ENCODE measurements at places on chromosomes 6 and 20. TPM values are rescaled to one million over a fixed set of nuclear protein-coding genes. Genes with fewer than 3 reads are reported as not detected.

DNA sequence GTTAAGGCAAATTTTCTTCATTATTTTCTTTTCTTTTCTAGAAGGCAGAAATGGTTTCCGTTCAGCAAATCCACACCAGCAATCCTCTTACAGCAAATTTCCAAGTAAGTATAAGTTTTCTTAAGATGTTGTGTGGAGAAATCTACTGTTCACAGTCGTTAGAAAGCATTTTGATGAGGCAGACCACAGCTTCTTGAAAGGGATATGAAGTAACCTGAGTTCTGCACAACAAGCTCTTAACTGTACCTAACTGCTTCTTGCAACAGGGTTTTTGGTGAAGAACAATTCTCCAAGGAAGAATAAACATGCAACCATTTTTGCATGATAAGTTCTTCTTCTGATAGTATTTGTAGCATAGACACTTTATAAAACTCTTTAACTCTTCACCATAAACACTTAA lies 45.3 kb upstream of the STXBP5 start:
- no peak for DNase-seq

DNA sequence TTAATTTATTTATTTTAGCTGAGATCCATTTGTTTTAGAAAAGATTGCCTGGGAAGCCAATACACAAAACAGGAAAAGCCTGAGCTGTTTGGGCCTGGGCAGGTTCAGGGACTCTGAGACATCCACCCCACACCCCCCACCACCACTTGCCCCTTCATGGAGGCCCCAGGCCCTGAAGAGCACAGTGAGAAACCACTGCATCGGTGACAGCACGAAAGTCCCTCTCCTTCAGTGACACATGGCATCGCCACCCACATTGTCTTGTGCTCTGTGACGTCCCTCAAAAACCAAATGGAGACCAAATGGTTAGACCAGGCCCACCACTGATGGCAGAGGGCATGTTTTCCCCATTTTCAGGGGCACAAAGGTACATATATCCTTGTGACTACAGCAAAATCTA lies 106.4 kb downstream of the SYNDIG1 start:
- DNase-seq, result no peak

DNA sequence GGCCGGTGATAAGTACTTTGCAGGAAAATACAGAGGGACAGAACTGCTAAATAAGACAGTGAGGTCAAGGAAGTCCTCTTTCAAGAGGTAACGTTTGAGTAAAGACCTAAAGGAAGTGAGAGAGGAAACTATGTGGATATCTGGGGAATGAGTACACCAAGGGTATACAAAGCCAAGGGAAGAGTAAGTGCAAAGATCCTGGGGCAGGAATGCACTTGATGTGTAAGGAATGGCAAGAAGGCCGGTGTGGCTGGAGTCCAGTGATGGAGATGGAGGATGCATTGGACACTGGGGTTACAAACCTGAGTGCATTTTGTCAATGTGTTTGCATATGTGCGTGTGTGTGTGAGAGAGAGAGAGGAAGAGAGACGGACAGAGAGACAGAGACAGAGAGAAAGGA lies 32.1 kb upstream of the TGM2 start:
- no peak for DNase-seq

DNA sequence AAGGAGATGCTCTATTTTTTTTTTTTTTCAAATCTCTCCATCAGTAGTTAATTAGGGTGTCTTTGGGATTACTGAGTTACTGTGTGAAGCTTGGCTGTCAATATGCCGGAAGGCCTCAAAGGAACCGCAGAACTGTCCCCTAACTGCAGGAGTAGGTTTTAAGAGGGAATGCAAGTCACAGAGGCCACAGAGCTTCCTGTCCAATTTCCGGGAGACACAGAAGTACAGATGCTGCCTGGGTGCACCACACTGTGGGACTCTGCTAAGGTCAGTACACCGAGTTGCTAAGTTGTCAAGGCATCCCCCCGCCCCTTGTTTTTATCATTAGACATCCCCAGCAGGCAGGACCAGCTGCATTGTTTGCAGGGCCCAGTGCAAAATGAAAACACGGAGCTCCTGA lies 120.2 kb upstream of the RAB32 start:
- no peak for DNase-seq

DNA sequence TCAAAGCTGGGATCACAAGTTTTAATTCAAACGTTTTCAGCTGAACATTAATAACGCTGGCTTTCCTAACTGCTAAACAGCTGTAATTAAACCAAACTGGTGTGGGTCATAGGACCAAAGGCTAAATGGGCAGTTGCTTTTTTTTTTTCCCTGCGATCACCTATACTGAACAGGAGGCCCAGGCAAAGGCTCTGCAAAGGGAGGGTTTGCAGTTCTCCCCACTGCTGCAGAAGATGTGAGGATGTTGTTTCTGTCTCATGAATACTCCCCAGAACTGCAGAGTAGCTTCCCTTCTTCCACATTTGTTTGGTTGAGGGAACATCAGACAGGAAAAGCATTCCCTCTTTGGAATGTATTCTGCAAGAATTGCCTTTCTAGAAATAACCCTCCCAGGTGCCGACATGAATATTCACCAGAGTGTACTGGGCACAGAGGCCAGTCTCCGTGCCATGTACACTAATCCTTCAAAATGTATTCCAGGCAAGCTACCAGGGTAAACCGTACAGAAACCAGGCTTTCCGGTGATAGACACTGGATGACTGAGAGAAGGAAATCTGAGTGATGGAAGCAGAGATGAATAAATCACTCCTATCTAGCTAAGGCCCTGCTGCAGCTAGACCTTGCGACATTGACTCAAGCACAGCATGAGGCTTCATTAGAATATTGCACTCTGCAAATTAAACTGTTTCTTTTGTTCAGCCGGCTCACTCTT lies 370.1 kb downstream of the BTBD9 start:
- no peak for DNase-seq

DNA sequence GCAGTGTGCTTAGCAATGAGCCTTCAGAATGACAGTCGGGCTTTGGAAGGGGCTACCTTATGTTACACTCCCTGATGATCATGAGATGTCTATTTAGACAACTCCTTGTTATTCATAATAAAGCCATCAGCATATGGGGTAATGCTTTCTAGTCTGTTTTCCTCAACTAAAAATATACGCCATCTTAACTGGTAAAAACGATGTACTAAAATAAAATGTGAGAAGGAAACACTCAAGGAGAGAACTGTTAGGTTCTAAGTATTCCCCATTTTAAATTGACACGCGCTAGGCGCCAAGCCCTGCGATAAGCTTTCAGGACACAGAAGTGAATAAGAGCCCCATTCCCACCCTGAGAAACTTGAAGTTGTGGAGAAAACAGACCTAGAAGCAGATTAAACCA lies 43.6 kb downstream of the SOD2 start:
- DNase-seq, result no peak

DNA sequence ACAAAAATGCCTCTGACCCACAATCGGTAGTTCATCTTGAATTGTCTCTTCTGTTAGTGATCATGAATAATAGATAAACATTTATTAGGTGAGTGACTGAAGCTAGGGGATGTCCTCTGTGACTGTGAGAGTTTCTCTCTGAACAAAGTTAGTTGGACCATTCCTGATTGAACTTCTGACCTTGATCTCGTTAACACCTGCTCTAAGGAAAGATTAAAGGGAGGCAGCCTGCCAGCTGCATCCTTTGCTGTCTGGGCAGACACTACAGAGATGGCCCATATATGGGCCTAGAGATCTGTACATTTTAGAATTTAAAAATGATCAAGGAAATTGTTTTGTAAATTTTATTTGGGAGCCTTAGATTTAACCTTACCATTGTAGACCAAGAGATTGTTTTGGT lies 27.3 kb downstream of the MAPK14 start:
- DNase-seq, result no peak

DNA sequence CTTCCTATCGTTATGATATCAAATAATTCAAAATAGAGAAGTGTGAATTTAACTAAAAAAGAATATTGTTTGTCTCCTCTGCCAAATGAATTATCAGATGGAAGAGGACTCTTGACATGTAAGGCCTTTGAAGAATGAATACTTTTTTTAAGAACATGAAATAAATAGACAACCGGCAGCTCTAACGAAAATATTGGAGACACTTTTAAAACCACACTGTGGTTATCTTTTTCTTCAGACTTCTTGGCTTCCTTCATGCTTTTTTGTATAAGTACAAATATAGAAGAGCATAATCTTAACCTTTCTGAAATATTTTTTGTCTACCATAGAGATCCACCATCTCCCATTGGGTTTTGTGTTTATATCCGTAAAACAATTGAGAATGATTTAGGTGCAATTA lies 115.2 kb upstream of the SCGN start:
- DNase-seq, result no peak

Gene MUCL3
- total RNA-seq, result not detected

Gene RAD21L1
- 0.14 TPM for total RNA-seq

Gene VGLL2
- total RNA-seq, result not detected
